Stimulated activated CD4-positive, alpha-beta T cell treated with anti-CD3 and anti-CD28 coated beads, Interleukin-1b, Interleukin-23, amount 100 ng/mL, for 48 hours (primary cell): ENCODE measurements at places on chromosomes 6 and 20.

DNA sequence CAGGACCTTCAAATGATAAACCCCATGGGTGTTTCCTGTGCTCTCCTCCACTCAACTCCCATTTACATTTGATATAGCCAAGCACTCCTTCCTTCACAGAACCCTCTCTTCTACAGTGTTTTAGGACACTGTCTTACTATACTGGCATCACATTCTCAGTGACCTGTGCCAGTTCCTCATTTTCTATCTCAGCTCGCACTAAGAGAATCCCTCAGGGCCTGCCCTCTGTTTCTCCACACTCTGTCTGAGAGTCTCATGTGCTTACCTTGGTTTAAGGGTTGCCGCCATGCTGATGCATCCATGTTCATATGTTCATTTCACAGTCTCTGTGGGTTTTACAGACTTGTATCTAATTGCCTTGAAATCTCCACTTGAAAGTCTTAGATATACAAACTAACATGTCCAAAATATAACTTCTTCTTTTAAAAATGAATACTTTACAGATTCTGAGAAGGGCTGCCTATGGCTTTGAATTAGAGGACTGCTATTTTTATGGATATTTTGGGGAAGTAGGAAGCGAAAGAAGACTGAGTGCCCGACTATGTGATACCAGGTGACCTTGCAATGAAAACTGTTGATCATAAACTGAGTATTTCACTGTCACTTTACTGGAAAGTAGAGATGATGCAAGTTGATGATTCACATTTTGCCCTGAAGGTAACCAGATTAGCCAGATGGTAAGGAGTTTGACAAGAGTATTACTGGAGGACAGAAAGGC, 153.1 kb upstream of the SIM1 start:
- no peak for DNase-seq

DNA sequence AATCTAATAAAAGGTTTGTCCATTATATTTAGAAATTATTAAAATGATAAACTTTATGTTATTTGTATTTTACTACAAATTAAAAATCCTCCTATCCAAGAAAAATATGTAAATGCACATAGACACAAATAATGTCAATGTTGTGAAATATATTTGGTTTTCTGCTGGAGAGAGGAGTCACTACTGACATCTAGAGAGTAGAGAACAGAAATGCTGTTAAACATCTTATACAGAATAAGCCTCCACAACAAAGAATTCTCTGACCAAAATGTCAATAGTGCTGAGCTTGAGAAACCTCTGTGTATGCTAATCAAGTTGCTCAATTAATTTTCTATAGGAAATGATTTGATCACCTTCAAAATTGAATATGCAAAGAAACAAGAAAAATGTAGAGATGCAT, 12.4 kb downstream of the HTR1B start:
- DNase-seq, result no peak

GRCh38 chr6:6293317-6293716, 27.1 kb downstream of the F13A1 start:
- no peak for DNase-seq

GRCh38 chr20:5871459-5872410, 78.6 kb downstream of the TRMT6 start:
- no peak for DNase-seq

DNA sequence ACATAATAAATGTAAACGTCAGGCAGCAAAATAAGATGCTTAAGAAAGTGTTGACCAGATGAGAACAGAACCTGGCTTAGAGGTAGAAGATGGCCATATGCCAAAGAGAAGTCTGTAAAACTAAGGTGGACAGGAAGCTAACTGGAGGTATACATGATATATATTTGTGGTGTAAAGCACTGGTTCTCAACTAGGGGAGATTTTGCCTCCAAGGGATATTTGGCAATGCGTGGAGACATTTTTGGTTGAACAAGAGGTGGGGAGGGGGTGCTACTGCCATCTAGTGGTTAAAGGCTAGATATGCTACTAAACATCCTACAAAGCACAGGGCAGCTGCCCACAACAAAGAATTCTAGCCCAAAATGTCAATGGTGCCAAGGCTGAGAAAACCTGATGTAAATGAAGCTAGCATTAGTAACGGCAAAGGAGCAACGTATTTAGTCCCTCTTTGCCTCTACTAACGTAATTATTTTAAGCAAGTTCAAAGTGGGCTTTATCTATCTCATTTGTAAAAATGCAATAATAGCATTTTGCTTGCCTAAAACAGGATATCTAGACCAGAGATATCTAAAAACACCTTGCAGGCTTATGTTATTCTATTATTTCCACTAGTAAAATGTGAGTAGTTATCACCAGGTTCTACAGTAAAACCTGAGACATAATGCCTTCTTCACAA, 182.6 kb downstream of the RNGTT start:
- DNase-seq, result peak; percentile 36

- DNase-seq, result no peak
Observed at GRCh38 chr6:168968228-168968627, 285.4 kb downstream of the THBS2 start.

DNA sequence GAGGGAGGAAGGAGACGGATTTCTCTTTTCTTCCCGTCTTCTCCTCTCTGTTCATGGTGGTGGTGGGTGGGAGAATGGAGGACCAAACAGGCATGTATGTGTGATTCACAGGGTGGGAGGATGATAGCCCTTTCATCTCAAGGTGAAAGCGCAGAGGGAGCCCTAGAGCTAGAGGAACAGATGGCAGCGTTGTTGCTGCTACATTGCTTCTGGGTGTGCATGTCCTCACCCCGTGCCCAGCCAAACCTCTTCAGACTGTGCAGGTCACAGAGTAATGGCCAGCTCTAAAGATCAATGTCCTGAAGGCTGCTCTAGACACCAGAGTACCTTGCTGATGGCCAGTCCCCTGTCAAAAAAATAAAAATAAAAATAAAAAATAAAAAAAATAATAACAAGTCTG, 301.8 kb downstream of the TBC1D7 start:
- no peak for DNase-seq

DNA sequence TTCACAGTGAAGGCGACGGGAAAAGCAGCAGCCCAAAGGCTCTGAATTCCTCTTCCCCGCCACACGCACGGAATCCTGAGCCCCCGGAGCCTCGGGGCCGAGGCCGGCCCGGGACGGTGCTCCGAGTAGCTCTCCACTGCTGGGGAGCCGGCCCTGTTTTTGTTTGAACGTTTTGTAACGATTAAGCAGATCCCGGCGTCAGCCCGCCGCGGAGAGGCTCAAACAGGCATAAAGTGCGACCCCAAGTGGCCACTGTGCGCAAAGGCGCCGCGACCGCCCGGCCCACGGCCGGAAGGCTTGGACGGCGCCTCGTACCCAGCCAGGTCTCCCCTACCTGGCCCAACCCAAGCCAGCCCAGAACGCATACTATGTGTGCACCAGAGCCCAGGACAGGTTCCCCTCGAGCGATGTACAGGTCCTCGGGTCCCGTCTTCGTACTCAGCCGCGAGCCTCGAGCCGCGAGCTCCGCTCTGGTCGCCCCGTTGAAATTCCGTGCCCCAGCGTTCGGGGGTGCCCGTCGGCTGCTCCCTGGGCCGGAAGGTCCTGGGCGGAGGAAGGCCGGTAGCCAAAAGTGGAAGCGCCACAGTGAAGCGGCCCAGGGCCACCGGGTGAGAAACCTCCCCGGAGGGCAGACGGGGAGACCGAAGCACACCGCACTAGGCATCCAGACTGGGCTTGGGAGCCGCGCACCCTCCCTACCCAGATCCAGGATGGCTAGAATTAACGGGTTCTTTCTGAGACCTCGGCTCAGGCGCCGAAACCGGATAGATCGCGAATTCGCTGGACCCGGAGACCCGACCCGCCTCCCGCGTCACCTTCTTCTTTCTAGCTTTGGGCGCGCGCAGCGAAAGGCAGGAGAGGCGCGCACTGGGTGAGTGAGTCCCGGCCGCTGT, 1.2 kb upstream of the MAFB start:
- peak; percentile 79 for DNase-seq

- no peak for DNase-seq
Observed at GRCh38 chr20:11979306-11979990, 61.8 kb downstream of the BTBD3 start.

- DNase-seq, result no peak
Observed at GRCh38 chr6:18667612-18668011, 280.5 kb downstream of the RNF144B start.

- no peak for DNase-seq
Observed at GRCh38 chr6:105432797-105433196, 29.9 kb upstream of the PREP start.

GRCh38 chr6:54441687-54442248, 133.5 kb downstream of the TINAG start:
- DNase-seq, result no peak

GRCh38 chr6:1244941-1245340, 67.0 kb upstream of the FOXQ1 start:
- no peak for DNase-seq

GRCh38 chr20:40582531-40582930, 106.5 kb downstream of the MAFB start:
- DNase-seq, result no peak

DNA sequence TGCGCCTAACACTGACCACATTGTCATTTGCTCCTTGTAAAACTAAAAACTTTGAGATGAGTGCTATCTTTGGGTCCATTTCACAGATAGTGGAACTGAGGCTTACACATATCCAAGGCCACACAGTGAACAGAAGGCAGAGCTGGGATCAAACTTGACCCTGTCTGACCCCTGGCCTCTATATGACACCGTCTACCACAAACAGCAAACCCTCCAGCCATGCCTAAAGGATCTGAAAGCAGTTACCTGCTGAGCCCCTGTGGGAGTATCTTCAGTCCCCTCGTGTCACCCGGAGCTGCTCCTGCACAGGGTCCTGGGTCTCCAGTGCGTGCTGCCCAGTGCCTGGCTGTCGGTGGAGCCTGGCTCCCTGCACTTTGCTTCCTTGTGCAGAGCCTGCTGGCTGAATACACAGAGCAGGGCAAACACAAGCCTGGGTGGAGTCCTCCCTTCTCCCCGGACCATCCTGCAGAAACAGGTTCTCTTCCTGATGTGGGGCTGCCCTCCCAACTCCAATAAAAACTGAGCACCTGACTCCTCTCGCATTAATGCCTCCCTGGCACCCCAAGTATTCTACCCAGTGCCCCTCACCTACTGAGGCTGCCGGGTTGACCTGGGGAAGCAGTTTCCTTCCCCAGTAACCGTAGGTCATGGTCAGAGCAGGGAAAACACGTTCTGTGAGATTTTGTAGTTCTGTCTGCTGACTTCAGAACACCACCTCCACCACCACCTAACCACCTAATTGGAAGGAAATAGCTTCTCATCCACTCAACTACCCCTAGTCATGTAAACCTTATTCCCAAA, at the start of gene BCAS1:
Gene BCAS1, minus strand, starts transcription at position 408 of the 801 bp plus-strand sequence. CDS start 11,876 bp downstream, outside the sequence.
- DNase-seq, result no peak

DNA sequence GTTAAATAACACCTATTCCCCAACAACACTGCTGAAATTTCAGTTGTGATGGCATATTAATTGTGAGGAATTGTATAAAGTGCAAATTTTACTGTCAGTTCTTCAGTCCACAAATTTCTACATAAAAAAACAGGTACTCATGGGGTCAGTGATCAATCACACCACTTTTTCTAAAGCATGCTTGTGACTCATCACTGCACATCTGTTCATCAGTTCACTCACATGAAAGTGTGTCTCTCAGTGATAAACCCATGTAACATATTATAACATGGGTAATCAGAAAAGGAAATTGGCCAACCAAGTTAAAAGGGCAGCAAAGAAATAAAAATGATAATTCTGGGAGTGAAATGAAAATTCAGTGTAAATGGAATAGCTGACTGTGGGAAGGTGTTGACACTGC, 234.7 kb upstream of the FKBP1C start:
- no peak for DNase-seq

DNA sequence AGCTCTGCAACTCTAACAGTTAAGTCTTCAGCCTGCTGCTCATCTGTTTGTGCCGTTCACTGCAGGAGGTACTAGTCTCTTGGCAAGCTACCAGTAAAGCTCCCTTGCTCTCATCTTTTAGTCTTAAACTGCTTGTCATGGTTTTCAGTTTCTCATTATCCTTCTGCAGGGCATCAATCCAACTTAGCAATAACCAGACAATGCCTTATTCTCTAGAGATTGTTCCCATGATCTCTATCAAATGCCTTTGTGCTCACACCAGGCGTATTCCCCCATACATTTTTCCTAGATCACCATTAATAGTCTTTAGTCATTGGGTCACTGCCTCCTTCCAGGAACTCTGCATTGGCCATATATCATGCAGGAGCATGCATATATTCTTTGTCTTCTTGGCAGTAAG, 171.3 kb downstream of the GRM1 start:
- no peak for DNase-seq

DNA sequence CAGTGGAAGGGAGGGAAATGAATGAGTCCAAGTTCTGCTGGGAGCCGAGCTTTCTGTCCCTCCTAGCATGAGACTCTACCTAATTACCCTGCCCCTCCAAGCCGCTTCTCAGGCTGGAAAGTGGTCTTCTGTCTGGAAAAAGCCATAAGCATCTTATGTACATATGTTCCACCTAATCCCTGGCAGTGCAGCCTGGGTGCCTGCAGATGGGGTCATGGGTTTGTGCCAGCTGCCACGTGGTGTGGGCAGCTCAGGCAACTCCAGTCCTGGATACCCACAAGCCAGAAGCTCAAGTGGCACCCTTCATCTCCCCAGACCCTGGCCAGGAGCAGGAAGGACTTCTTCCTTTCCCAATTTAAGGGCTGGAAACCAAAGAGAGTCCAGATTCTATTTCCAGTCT, 253.1 kb downstream of the LY86 start:
- no peak for DNase-seq

DNA sequence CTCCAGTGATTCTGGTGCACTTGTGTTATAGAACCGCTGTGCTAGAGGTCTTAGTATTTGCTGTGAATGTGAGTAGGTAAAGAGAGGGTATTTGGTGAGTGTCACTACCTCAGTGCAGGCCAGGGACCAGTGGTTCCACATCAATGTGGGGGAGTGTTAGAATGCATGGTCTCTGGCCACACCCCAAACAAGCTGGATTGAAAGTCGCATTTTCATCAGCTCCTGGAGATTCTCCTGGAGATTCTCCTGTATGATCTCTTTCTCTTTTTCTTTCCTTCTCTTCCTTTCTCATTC, 26.8 kb upstream of the BCAS1 start:
- no peak for DNase-seq

DNA sequence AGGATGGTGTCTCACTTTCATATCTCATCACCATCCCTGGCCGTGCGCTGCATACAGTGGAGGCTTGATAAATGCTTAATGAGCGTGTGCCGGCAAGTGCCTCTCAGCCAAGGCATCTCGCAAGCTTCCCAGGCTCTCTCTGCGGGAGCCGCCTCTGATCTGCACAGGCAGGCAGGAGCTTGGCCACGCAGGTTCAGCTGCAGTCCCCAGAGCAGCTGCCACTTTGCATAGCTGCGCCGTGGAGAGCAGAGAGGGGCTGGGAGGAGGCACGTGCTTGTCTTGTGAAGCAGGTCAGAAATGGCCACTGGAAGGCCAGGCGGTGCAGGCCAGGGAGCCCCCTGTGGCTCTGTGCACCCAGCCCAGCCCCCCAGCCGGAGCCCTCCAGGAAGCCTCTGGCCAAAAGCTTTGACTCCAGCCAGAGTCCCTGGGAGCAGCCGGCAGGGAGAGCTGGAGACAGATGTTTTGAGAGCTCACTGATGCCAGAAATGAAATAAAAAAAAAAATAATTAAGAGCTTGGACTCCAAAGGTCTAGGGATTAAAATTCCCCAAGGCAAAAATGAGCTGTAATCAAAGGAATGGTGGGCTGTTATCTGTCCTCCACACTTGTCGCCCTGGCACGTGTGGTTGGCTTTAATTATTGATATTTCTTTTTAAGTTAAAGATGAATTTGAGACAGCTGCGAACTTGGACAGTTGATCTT, 377.0 kb downstream of the CDH4 start:
- DNase-seq, result no peak

GRCh38 chr6:9583753-9584352, 831.0 kb downstream of the TFAP2A start:
- DNase-seq, result no peak
